Lung microvascular endothelial cell (primary cell): ENCODE measurements at places on chromosomes 11 and 22. TPM values are rescaled to one million over a fixed set of nuclear protein-coding genes. Genes with fewer than 3 reads are reported as not detected.

The C11orf86 gene
- total RNA-seq = not detected in 2 replicates

The ZNRF3 gene
- total RNA-seq = 1.5 and 2.0 TPM in 2 replicates

The CDC42EP1 gene
- total RNA-seq = 7.8 and 7.9 TPM in 2 replicates

DNA sequence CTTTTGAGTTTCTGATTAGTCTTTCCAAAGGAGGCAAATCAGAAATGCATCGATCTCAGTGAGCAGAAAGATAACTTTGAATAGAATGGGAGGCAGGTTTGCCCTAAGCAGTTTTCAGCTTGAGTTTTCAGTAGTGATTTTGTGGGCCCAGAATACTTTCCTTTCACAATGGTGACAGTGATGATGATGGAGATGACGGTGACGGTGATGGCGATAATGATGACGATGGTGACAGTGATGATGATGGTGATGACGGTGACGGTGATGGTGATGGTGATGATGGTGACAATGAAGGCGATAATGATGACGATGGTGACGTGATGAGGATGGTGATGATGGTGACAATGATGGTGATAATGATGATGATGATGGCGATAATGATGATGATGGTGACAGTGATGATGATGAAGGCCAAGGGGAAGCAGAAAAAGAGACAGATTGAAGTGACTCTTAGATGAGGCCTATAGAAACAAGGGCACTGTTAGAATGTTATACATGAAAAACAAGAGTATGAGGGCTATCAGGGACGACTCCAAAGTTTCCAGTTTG lies 153.4 kb upstream of the B3GAT1 start:
- DNase-seq = no peak

- peak; percentile 59 for DNase-seq
These were observed 13.7 kb upstream of the SEC14L3 start for GRCh38 chr22:30485362-30485988.

- DNase-seq = no peak
These were observed 25.0 kb downstream of the CASP12 start for GRCh38 chr11:104873252-104873651.

GRCh38 chr11:46944356-46945075 lies 8.0 kb downstream of the CSTPP1 start:
- DNase-seq = no peak

The ADAMTS15 gene
- total RNA-seq = 2.6 and 4.0 TPM in 2 replicates

The PNPLA3 gene
- 0.60 and 1.1 TPM in 2 replicates for total RNA-seq

DNA sequence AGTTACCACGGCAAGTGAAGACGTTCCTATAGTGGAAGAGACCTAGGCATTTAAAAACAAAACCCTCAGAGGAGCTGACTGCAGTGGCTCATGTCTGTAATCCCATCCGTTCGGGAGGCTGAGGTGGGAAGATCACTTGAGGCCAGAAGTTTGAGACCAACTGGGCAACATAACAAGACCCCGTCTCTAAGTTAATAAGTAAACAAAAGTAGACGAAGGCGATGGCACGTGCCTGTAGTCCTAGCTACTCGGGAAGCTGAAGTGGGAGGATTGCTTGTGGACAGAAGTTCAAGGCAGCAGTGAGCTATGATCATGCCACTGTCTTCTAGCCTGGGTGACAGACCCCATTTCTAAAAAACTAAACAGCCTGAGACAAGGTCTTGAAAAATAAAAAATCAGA lies 3.8 kb upstream of the ADSL start:
- no peak for DNase-seq

The MRGPRF gene
- under 0.01 TPM in 2 replicates for total RNA-seq

The MPZL3 gene
- 1.4 and 5.2 TPM in 2 replicates for total RNA-seq

GRCh38 chr11:59426361-59427067 lies at the start of gene OR5A2:
Gene OR5A2, minus strand, starts transcription at chr11:59426413. Its CDS starts 3,460 bp downstream, at chr11:59422953.
- no peak for DNase-seq

The CHADL gene
- total RNA-seq = 0.44 and 0.60 TPM in 2 replicates

The ADORA2A gene
- total RNA-seq = 3.8 and 7.0 TPM in 2 replicates

GRCh38 chr22:38347944-38348750 lies 30.9 kb upstream of the CSNK1E start:
- no peak for DNase-seq

The PKDREJ gene
- not detected in 2 replicates for total RNA-seq

The UBQLNL gene
- total RNA-seq = under 0.01 TPM in 1 of 2 replicates, not detected in the other

GRCh38 chr22:37627545-37627944 lies 11.9 kb upstream of the SH3BP1 start:
- no peak for DNase-seq

The OR5P2 gene
- total RNA-seq = not detected in 2 replicates

GRCh38 chr22:24437091-24437490 lies 9.7 kb downstream of the ADORA2A start:
- DNase-seq = no peak

DNA sequence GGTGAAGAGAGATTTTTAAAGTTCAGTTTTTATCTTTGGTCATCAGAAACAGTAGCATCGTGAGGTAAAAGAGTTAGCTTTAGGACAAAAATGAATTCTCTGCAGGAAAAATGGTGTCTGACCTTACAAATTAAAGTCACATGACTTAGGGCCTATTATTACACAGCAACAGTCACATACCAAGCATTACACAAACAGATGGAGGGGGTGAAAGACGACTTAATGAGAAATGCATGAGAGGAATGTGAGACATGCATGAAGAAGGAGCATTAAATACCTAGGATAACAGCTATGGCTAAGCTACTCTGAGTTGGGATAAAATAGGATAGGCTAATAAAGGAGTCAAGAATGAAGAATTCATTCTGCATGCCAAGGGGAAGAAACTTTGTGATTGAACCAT lies 77.5 kb downstream of the BLID start:
- DNase-seq = no peak

The PIH1D2 gene
- total RNA-seq = 0.40 and 0.87 TPM in 2 replicates

GRCh38 chr11:66967670-66968425 lies 7.3 kb upstream of the C11orf86 start:
- peak; percentile 81 for DNase-seq

GRCh38 chr11:116507016-116507415 lies 265.8 kb downstream of the BUD13 start:
- no peak for DNase-seq

- DNase-seq = no peak
These were observed 5.5 kb downstream of the TOLLIP start for GRCh38 chr11:1303973-1304372.

DNA sequence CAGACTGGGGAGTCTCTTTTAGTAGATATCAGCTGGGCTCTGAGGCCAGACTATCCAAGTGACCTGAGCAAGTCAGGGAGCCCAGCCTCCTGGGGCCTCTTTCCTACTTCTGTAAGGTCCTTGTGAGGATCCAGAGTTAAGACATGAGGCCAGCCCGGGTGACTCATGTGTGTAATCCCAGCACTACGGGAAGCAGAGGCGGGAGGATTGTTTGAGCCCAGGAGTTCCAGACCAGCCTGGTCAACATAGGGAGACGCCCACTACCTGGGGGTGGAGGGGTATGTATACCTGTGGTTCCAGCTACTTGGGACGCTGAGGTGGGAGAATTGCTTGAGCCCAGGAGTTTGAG lies 36.9 kb upstream of the POLA2 start:
- peak; percentile 71 for DNase-seq

- no peak for DNase-seq
These were observed 45.0 kb downstream of the ST3GAL4 start for GRCh38 chr11:126400479-126400878.

The CARD18 gene
- not detected in 2 replicates for total RNA-seq

The CSF2RB gene
- total RNA-seq = 1.4 and 2.0 TPM in 2 replicates

GRCh38 chr11:129750343-129751292 lies 65.0 kb upstream of the TMEM45B start:
- peak; percentile 81 for DNase-seq

The MEN1 gene
- 10.5 and 12.5 TPM in 2 replicates for total RNA-seq

The VPS37C gene
- 4.4 and 6.2 TPM in 2 replicates for total RNA-seq
